Activated CD8-positive, alpha-beta T cell treated with anti-CD3 and anti-CD28 coated beads, Interleukin-2, amount 10 ng/mL, durations not matched to agents 7 days and 5 days (primary cell): ENCODE measurements at places on chromosomes 3 and 15. TPM values are rescaled to one million over a fixed set of nuclear protein-coding genes. Genes with fewer than 3 reads are reported as not detected.

DNA sequence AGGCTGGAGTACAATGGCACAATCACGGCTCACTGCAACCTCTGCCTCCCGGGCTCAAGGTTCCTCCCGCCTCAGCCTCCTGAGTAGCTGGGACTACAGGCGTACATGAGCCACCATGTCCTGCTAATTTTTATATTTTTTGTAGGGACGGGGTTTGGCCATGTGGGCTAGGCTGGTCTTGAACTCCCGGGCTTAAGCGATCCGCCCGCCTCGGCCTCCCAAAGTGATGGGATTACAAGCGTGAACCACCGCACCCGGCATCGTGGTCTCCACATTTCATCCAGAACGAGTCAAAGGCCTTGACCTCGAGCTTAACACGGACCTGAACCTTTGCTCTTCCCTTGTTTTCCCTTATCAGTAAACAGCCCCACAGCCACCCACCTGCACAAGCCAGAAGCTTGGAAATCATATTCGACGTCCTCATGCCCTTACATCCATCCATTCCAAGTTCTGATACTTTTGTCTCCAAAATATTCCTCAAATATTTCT is 1.4 kb upstream of the PTPN23 start:
- no peaks in the 10 kb centered on the region for H3K27me3 ChIP-seq
- H3K27ac ChIP-seq: peak overlapping the region; percentile 100
- peaks cover 37% of the 10 kb centered on the region for H3K4me1 ChIP-seq
- no peak for DNase-seq

DNA sequence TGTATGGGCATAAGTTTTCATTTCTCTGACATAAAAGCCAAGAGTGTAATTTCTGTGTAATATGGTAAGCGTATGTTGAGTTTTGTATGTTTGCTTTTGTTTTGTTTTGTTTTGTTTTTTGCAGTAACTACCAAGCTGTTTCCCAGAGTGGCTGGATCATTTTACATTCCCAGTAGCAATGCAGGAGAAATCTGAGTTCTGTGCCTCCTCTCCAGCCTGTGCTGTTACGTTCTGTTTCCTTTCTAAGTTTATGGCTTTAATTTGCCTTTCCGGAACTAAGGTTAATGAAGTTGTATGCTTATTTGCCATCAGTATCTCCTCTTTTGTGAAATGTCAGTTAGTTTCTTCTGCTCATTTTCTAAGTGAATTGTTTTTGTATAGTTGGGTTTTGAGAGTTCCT is 307.8 kb downstream of the GABRG3 start:
- no peak for DNase-seq
- no peaks in the 10 kb centered on the region for H3K4me1 ChIP-seq
- H3K27ac ChIP-seq: no peak overlapping the region
- H3K27me3 ChIP-seq: no peaks in the 10 kb centered on the region
- H3K4me3 ChIP-seq: no peak overlapping the region
- no peaks in the 10 kb centered on the region for H3K36me3 ChIP-seq

GRCh38 chr15:101070502-101071273 is 151.5 kb downstream of the LRRK1 start:
- peaks cover 16% of the 10 kb centered on the region for H3K4me1 ChIP-seq
- peaks cover 3% of the 10 kb centered on the region for H3K27me3 ChIP-seq
- no peak for DNase-seq
- H3K36me3 ChIP-seq: no peaks in the 10 kb centered on the region
- H3K4me3 ChIP-seq: no peak overlapping the region

- H3K36me3 ChIP-seq: peaks cover 10% of the 10 kb centered on the region
- peaks cover 22% of the 10 kb centered on the region for H3K4me1 ChIP-seq
- H3K4me3 ChIP-seq: no peak overlapping the region
- no peaks in the 10 kb centered on the region for H3K27me3 ChIP-seq
Measured at GRCh38 chr3:188911026-188911850, 260.5 kb upstream of the TPRG1 start.

Gene ZDHHC23
- total RNA-seq: 1.8 TPM

DNA sequence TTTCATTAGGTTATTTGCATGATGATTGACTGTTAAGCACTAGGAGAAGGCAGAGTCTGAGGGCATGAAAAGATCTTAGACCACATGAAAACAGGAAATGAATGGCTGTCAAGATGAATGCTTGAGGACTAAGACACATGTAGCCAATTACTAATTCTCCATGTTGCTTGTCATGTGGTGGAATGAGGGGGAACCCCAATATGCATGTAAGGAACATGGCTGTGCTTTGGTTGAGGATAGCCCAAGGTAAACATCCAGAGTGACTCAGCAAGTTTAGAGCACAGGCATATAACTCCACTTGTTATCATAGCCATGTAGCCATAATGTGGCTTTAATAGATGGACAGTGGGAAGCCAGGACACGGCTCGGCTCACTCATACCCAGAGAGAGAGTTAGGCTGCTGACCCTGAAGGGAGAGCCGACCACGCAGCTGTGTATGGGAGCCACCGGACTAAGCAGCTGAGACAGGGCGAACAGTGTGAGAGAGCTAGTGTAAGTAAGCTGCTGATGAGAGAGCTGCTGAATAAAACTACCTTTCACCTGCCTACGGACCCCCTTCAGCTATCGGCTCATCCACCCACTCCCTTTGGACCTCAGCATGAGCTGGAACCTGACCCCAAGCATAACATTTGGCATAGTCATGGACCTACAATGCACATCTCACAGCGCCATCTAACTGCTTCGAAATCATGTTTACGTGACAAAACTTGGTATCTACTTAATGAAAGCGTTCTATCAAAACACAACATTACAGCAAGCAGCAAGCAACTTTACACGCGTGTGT is 37.6 kb downstream of the ANO10 start:
- peaks cover 14% of the 10 kb centered on the region for H3K4me1 ChIP-seq
- H3K36me3 ChIP-seq: peaks cover 4% of the 10 kb centered on the region
- no peak overlapping the region for H3K4me3 ChIP-seq
- no peaks in the 10 kb centered on the region for H3K27me3 ChIP-seq

GRCh38 chr3:31713816-31714215 is 181.1 kb downstream of the STT3B start:
- peaks cover 8% of the 10 kb centered on the region for H3K27me3 ChIP-seq
- H3K27ac ChIP-seq: no peak overlapping the region
- no peaks in the 10 kb centered on the region for H3K36me3 ChIP-seq
- H3K4me1 ChIP-seq: no peaks in the 10 kb centered on the region

Gene ARL6IP5
- 153 TPM for total RNA-seq
